ENCODE measurements at places on chromosomes 7 and 10.

GRCh38 chr10:43596546-43596945 is 9.7 kb upstream of the ZNF485 start:
- DNase-seq = no peak

DNA sequence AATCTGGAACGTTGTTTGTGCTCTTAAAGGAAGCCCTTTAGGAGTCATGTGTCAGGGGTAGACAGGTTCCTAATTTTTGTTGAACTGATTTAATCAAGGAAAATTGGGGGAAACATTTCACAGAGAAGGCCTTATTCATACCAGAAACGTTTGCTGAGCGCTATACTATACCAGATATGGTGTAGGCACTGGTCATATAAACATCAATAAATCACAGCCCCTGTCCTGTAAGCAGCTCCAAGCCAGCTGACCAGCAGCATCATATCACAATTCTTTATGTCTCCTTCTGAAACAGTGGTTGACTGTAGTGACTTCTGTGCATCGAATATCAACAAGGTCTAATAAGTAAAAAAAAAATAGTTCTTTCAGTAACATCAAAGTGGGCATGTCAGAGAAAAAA is 1.1 kb downstream of the TMEM178B start:
- DNase-seq = no peak

- DNase-seq = no peak
These were observed 57.4 kb downstream of the TMEM209 start for GRCh38 chr7:130147710-130148325.

DNA sequence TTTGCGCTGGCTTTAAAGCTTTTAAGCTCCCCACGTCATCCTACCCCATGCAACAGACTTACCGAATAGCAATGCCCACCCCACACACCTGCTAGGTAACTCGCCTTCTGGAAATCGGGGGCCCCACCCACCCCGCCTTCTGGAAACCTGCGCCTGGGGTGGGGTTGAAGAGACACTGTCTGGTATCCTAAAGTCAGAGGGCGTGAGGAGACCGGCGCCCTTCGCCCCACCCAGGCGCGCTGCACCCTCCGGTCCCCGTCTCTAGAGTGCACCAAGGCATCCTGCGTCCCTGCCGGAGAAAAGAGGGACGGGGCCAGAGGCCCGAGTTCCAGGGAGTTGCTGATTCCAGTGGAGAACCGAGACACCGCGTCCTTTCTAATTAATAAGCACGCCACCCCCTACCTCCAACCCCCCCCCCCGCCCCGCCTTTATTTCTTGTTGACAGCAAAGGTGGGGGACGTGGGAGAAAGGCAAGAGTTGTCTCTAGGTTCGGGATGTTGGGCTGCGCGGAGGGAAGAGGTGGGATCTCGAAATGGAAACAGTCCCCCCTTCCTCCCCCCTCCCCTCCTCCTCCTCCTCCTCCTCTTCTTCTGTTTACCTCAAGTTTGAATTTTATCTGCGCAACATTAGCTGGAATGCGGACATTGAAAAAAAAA is 220.9 kb upstream of the MKLN1 start:
- no peak for DNase-seq

DNA sequence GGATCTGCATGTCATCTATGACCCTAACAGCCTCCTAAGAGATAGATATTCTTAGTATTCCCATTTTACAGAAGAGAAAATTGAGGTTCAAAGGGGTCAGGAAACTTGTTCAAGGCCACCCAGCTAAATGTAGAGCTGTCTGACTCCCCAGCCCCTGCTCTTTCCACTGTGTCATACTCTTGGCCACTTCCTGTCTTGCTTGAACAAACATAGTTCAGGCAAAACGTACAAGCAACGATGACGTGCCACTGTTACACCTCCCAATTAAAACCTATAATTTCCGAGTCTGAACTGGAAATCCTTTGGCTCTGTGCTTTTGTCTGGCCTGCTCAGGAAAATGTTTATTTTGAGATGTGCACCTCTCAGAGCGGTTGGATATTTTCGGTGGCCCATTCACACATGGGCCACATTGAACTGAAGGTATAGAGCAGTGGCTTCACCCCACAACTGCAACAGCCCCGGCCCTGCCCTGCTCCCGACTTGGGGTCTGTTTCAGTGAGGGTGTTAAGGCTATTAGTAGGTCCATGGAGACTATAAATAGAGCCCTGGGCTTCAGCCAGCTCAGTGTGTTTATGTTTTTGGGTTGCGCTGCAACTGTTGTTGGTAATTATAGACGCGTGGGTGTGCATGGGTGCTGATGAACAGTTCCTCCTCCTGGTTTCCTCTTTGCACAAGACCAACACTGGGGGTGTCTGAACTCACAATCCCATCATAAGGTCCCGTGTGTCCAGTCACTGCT is 172.3 kb upstream of the ADO start:
- DNase-seq = no peak

DNA sequence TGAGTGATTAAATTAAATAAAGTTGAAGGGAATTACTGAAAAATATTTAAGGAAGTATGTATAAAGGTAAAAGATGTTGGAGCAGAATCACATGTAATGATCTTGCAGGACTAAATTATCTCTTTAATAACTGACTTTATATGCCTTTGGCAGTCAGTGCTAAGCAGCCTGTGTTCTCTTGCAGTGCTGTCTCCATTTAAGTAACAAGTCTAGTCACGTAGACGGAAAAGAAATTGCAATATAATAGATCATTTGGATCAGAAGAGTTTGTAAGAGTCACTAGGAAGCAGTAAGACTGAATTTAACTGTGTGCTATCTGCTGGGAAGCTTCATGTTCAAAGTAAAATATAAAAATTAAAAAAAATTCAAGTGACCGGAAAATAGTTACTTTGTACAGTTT is 21.4 kb downstream of the BZW2 start:
- DNase-seq = no peak

DNA sequence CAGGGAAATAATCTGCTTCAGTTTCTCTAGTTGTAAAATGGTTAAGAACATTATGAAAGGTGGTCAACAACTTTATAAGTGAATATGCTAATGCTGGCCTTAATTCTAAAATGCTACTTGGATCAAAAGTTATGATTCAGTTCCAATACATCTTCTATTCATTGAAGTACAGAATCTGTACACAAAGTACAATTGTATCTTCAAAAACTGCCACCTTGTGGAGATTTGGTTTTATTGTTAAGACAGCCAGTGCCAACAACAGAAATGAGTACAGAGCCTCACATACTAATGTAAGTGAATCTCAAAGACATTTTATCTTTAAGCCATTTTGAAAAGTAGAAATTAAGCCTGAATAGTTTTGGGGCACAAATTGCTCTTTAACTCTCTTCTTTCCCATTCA is 194.0 kb downstream of the CFTR start:
- DNase-seq = peak; percentile 21

DNA sequence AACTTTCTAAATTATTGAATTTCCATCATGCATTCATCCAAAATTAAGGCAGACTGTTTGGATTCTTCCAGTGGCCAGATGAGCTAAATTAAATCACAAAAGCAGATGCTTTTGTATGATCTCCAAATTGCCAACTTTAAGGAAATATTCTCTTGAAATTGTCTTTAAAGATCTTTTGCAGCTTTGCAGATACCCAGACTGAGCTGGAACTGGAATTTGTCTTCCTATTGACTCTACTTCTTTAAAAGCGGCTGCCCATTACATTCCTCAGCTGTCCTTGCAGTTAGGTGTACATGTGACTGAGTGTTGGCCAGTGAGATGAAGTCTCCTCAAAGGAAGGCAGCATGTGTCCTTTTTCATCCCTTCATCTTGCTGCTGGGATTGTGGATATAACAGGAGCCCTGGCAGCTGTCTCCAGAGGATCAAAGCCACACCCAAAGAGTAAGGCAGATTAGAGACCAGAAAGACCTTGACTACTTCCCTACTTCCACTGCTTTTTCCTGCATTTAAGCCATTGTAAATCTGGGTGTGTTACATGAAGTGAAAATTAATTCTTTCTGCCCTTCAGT is 8.2 kb upstream of the CFAP69 start:
- no peak for DNase-seq

- DNase-seq = no peak
These were observed 161.2 kb downstream of the CAMK1D start for GRCh38 chr10:12510501-12510941.

GRCh38 chr10:13440185-13441061 is 88.4 kb downstream of the BEND7 start:
- DNase-seq = peak; percentile 59

- DNase-seq = no peak
These were observed 3.2 kb upstream of the ZNF775 start for GRCh38 chr7:150375662-150376521.

- DNase-seq = peak; percentile 39
These were observed 6.5 kb downstream of the BLVRA start for GRCh38 chr7:43764807-43765491.

DNA sequence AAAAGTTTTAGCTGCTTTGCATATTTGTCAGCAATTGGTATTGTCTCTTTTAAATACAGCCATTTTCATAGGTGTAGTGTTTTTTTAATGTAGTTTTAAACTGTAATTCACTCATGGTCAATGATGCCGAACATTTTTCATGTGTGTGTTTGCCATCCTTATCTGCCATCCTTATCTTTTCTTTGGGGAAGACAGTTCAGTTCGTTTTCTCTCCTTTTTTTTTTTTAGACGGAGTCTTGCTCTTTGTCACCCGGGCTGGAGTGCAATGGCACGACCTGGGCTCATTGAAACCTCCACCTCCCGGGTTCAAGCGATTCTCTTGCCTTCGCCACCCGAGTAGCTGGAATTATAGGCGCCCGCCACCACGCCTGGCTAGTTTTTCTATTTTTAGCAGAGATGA is 545.3 kb downstream of the CNTNAP2 start:
- DNase-seq = no peak

DNA sequence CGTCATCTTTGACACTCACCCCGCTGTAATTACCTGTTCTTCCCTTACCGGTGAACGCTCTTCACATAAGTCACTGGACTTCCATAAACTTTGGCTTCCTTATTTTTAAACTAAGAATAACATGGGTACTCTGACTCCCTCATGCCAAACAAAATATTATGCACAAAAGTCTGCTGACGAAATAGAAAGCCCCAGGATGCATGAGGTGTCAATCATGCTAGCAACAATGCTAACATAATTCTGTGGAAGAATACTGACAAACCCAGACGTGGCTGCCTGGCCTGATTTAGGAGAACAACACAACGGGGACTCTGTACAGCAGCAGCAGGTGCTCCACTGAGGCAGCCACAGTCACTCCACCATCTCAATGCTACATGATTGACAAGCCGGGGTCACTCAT is 137.5 kb downstream of the CCDC71L start:
- no peak for DNase-seq

DNA sequence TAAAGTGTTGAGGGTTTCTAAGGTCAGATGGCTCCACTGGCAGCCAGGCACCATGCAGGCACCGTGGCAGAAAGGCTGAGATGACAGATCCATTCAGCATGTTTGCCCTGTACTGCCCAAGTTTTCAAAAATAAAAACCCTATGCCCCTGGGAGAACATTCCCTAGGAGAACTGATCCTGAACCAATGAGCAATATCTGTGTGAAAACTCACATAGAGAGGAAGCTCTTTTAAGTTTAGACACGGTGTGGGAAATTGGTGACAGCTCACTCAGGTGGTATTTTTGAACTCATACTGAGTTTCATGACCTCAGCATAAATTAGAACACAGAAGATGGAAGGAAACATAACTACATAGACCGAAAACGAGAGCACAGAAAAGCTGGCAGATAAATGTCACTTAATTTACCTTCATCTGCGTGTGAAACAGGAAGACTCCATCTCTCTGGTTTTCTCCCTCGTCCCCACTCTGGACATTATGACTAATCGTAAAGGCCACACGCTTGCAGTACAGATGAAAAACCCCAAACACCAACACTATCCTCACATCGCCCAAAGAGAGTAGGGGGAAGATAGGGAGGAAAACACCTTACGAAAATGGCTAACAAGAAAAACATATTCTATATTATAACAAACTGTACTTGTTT is 127.8 kb downstream of the ICA1 start:
- DNase-seq = no peak

- DNase-seq = no peak
These were observed 138.1 kb downstream of the MACC1 start for GRCh38 chr7:20079080-20079479.

- no peak for DNase-seq
These were observed 9.1 kb upstream of the PPP1R9A start for GRCh38 chr7:94898340-94898739.

- DNase-seq = no peak
These were observed 305.6 kb upstream of the FZD1 start for GRCh38 chr7:90958647-90959046.

- DNase-seq = no peak
These were observed 277.0 kb downstream of the USP6NL start for GRCh38 chr10:11334436-11334835.

- no peak for DNase-seq
These were observed 183.2 kb upstream of the TRIM24 start for GRCh38 chr7:138276891-138277290.

DNA sequence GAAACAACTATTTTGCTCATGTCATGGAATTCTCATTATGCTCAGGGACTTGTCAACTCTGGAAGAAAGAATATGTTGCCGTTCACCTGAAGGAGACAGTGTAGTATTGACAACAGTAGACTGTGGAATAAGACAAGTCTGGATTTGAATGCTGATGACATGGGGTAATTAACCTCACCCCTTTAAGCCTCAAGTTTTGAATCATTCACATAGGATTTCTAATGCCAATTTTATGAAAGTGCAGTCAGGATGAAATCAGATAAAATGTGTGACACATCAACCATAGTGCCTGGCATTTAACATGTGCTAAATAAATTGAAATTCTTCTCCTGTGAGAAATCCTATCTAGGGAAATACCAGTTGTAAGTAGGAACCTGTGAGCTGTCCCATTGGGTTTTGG is 305.8 kb downstream of the KIF20B start:
- no peak for DNase-seq
